ENCODE measurements at places on chromosomes 13 and 19.

DNA sequence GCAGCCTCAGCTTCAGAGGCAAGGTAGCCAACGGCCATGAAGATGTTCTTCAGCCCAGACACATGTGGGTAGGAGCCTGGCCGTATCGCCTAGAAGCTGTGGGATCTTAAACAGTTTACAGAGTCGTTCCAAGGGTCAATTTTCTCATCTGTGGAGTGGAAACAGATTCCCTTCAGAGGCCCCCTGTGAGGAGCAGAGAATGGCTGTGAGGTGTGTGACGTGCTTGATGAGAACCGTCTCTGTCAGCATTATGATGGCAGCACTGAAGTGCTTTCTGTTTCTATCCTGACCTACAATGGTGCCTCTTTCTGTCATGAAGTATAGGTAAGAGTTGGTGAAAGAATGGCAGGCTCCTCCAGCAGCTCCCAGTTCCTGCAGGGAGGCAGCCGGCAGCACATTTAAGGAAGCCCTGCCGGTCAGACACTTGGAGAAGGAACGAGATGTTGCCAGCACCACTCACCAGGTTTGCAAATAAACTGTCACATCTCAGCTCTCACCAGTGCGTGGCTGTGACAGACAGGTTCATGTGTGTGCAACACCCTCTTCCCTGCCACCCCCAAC is 277.3 kb downstream of the FOXO1 start:
- DNase-seq: no peak

GRCh38 chr13:87302931-87303330 is 368.2 kb upstream of the SLITRK5 start:
- no peak for DNase-seq

GRCh38 chr13:108409730-108410129 is 140.2 kb downstream of the TNFSF13B start:
- no peak for DNase-seq

- no peak for DNase-seq
Measured at GRCh38 chr13:41456768-41457588, at the start of gene RGCC. RGCC (plus strand) TSS chr13:41457550; CDS start chr13:41457708, 158 bp downstream.

GRCh38 chr13:31880851-31881494 is 141.6 kb downstream of the RXFP2 start:
- no peak for DNase-seq

DNA sequence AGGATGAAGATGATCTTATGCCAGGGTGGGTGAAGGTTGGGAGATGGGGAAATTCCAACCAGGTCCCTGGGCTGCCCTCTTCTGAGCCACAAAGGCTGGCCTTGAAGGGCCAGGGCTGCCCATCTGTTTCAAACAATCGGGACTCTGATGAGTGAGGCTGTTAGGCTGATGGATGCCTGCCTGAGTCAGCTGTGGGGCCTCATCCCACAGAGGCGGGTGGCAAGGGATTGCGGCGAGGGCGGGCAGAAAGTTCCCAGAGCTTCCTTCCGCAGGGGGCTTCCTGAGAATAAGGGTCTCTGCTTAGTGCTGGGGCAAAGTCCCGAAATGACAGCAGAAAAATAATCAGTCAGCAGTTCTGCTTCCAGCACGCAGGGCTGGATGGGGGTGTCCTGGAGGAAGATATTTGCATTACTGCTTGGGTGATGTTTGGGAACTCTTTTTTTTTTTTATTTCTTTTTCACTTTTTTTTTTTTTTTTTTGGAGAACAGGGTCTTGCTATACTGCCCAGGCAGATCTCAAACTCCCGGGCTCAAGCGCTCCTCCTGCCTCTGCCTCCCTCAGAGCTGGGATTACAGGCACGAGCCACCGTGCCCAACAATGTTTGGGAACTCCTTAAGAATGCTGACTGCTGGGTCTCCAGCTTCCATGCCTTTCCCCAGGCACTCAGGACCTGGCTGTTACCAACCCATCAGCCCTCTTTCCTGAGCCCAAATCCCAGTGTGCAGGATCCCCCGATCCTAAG is 14.1 kb downstream of the SH3GL1 start:
- DNase-seq: no peak

DNA sequence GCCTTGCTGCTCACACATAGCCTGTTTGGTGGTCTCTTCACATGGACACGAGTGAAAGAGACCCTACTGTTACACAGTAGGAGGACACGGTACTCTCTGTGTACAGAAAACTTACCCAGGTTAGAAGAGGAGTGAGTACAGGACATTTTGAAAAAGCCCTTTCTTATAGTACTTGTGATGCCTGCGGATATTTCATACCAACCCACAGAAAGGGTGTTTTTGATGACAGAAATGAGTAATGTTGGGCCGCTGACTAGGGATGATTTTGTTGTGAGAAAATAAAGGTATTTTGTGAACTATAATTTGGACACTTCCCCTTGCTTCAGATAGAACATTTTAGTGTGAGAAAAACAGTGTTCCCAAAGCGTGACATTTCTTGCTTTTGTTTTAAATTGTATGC is 18.2 kb downstream of the NUDT15 start:
- DNase-seq: no peak

GRCh38 chr13:109858319-109858718 is 71.9 kb upstream of the IRS2 start:
- no peak for DNase-seq

GRCh38 chr13:93286047-93286446 is 59.4 kb downstream of the GPC6 start:
- DNase-seq: no peak

GRCh38 chr13:23898101-23898500 is 799 bp upstream of the C1QTNF9B start:
- no peak for DNase-seq

DNA sequence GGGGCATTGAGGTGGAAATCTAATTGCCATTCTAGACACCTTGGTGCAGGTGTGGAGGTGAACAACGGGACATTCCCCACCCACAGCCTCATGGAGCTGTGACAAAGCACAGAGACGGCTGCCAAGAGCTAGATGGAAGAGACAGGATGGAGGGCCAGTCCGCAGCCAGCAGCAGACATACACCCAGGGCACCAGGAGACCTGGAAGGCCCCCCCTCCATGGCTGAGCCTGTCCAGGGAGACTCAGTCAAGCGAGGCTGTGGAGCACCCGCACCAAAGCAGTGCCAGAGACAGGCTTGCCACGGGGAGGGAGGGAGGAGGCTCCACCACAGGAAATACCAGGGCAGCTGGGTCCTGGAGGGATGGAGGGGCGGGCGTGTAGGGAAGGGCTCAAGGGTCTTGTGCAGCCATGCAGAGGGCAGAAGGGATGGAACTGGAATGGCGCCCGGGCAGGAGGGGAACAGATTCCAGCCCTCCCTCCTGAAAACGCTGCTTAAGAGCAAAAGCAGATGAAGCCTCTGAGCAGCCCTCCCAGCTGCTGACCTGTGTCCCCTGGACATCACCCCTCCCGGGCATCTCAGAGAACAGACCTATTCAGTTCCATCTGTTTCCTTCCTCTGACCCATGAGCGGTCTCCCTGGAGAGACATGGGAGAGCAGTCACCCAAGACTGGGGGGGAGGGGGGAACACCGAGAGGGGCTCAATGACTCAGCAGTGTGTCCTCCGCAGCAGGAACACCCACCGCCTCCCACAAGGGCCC is 14.4 kb downstream of the EPS15L1 start:
- no peak for DNase-seq

DNA sequence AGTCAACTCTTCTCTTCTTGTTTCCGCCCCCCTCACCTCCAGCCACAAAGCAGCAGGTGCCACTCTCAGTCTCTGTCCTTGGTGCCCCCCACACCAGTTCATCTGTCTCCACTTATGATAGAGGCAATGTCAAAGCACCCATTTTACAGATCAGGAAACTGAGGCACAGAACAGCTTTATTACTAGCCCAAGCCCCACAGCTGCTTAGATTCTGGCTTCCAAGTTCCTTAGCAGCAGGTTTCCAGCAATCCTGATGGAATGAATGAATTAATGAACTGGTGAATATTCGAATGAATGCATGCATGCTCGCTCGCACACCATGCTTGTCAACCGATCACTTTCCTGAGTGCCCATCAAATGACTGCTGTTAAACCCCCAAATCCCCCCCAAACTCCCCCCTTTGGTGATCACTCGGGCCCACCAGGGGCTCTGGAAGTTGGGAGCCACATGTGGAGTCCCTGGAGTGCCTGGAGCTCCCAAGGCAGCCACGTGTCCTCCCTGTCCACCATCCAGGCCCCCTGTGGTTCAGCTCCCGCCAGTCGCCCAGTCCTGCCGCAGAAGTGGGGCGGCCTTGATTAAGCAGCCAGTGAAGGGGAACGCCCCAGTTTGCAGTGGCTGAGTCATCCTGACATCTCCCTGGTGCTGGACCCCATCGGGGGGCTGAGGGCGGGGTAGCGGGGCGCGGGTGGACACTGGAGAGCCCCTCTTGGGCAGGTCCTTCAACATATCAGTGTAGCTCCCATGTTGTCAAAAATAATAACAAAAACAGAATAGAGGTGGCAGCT is 6.8 kb downstream of the PTPRS start:
- DNase-seq: no peak

DNA sequence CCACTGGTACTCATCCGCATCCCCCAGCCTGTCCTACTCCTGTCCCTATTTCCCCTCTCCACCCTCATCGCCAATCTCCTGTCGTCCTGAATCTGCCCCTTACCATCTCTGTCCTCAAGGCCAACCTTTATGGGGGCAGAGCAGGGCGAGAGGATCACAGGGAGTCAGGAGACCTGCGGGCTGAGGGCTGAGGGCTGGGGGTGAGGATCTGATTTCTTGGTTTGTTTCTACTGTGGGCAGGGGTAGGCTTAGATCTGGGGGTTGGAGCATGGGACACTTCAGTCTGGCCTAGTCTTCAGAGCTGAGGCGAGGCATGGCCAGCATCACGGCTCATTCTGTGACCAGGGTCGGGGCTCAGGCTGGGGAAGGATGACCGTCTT is 16.5 kb upstream of the ERCC1 start:
- no peak for DNase-seq

DNA sequence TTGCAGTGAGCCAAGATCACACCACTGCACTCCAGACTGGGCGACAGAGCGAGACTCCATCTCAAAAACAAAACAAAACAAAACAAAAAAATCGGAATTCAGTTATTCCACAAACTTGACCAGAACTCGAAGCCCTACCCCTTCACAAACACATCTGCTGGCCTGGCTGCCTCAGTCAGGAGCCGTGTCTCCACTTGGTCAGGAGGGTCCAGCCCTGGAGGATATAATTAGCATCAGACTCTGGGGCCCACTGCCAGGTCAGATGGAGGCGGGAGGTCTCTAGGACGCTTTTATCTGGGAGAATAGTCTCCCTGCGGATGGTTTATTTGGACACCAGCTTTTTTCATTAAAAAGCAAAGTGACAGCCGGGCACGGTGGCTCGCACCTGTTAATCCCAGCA is 8.0 kb downstream of the ELL start:
- DNase-seq: no peak

GRCh38 chr19:7851623-7852500 is 21.8 kb downstream of the EVI5L start:
- DNase-seq: no peak

DNA sequence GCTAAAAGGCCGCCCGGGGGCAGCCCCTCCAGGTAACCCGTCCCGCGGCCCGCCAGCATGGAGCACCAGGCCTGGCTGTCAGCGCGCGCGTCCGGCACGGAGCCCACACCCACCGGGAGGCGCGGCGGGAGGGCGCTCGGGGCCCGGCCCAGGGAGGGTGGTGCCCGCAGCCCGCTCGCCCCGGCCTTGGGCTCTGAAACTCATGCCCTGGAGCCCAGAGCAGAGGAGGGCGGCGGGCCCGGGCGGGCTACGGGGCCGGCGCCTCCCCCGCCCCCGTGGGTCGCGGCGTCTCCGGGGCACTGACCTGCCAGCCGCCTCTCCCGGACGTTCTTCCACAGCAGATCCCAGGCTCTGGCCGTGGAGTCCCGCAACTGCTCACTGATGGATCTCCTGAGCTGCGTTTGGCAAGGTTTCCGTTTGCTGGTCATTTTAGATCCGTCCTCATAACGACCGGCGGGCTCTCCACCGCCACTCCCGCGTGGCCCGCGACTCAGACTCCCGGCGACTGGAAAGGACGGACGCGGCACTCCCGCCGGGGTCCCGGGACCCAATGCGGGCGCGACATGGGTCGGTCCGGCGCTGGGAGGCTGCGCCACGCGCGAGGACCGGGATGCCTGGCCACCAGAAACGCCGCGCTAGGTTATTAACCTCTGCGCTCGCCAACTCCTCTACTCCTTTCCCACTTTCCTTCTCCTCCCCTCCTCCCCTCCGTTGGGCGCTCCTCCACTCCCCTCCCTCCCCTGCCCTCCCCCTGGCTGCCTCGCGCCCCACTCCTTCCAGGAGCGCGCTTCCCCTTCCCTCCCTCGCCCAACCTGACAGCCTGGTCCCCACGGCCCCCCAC is 64.7 kb upstream of the STARD13 start:
- DNase-seq: no peak

DNA sequence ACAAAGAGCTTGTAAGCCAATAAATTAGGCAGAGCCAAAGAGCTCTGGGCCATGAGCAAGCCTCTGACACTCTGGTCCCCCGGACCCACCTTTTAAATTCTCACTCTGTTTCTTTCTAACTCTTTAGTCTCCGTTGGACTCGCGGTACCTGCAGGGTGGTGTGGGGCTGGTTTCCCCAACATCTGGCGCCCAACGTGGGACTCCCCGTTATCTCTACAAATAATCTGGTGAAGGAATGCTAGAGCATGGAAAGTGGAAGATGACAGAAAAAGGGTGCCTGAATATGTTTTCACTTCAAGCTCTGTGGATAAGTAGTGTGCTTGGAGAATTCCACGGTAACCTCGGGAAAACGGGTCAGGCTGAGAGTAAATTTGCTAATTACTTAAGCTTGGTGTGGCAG is 36.5 kb upstream of the CYP2B6 start:
- no peak for DNase-seq

DNA sequence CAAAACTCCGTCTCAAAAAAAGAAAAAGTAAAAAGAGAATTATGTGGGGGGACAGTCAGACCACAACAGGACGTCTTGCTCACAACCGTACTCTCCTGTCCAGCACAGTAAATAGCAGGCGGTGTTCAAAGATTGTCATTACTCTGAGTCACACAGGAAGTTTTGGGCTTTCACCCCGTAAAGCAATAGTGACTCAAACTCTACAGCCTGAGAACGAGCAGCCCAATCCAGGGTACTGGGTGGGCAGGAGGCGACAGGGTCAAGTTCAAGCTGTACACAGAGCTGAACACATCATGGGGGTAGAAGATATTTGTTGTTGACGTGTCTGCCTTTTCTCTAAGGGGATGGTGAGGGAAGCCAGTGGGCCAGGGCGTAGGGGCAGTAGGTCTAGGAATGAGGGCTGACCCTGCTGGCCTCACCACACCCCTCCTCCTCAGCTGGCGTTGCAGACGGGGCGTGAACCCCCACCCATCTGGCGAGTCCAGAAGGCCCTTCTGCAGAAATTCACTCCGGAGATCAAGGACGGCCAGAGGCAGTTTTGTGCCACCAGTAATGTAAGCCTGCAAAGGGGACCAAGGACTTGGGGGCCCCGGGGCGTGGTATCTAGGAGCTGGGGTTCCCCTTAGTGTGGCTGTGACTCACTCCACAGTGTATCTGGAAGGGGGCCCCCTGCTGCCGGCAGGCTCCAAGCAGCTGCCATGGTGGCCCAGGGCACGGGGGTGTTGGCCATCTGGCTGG is 23.3 kb downstream of the PRR12 start:
- DNase-seq: no peak

DNA sequence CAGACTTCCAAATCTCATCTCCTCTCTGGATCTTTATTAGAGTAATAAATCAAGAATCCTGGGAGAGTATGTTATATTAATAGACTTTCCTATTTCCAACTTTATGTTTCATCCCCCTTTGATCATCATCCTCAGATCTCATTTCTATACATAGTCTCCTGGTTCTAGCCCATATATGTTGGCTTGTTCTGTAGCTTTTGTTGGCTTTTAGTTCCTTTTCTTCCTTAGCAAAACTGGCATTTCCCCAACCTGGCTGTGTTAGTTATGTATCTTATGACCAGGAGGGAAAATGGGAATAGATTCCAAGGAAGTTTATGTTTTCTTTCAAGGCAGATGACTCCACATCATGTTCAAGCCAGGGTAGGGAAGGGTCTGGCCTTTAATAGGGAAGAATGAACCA is 2464.5 kb downstream of the PCDH9 start:
- DNase-seq: no peak

Data from cortex of kidney (tissue), 1 donor.